ENCODE measurements at places on chromosomes 13 and 19.
A peak's percentile ranks its signal among the peaks of the same experiment; 100 is the strongest.

GRCh38 chr13:20340759-20341171, 108.6 kb upstream of the GJB6 start:
- DNase-seq = no peak

- DNase-seq = no peak
These were observed 848.1 kb upstream of the SLITRK1 start for GRCh38 chr13:84730376-84730775.

DNA sequence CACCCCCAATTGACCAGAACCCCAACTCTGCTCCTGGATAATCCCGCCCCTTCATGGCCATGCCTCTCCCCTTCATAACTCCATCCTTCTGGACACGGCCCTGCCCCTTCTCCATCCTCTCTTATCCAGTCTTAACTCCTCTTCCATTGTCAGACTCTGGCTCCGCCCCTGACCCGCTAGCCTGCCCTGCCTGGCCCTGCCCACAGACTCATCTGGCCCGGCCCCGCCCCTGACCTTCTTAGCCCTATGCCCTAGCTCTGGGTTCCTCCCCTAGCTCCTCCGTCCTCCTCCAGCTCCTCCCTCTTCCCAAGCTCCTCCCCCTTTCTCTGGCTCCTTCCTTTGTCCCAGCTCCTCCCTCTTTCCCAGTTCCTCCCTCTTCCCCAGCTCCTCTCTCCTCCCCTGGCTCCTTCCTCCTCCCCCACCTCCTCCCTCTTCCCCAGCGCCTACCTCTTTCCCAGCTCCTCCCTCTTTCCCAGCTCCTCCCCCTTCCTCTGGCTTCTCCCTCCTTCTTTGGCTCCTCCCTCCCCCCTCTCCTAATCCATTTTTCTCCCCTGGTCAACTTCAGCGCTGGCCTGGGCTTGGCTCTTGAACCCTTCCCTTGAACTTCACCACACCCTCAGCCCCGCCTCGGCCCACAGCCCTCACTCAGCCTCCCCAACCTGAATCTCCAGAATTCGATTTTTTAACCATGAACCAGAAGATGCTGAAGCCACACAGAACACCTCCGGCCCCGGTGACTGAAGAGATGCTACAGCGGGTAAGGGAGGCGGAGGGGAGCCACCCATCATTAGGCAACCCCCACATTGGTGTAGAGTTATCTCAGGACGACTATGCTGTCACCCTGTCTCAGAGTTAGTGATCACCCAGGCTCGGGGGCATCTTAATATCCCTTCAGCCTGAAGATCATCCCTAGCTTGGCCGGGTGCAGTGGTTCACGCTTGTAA, 9.2 kb upstream of the ZNF358 start:
- peak; percentile 88 for DNase-seq

- no peak for DNase-seq
These were observed 2816.6 kb downstream of the PCDH9 start for GRCh38 chr13:64413529-64413928.

GRCh38 chr13:32496599-32497160, 41.9 kb downstream of the N4BP2L2 start:
- no peak for DNase-seq

DNA sequence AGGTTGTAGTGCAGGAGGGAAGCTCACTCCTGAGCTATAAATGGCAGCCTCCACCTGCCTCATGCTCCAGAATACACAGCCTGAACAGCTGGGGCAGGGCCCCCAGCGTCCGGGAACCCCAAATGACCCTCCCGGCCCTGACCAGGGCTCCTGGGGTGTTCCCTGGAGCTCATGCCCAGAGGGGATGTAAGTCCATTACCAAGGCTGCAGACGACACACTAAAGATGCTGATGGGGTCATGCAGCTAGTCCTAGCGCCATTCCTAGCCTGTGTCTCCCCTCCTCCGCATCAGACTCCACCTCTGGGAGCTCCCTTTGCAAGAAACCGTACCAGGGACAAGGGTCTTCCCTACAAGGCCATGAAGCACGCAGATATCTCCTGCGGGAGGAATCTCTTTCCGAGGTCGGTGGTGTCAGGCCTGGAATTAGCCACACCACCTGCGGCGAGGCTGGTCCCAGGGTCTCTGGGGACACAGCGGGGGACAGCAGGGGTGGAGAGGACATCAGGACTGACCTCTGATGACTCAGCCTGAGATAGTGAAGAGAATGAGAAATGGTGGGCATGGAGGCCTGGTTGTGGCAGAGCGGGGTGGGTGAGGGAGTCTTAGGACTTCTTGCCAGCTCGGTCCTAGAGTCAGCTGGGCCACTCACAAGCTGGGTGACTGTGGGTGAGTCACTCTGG, 11.9 kb upstream of the TPM4 start:
- no peak for DNase-seq

DNA sequence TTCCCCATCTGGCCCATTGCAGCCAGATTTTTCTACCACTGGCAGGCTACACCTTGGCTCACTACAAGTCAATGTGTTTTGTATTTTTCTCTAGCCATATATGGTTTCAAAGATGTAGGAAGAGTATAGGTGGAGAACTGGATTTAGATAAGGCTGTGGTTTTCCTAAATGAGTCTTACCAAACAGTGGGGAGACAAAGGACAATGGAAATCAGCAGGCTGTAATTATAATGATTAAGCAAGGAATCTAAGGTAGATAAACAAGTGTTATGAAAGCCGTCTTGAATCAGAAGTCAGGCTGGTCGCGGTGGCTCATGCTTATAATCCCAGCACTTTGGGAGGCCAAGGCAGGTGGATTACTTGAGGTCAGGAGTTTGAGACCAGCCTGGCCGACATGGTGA, 11.2 kb downstream of the IGFL1 start:
- DNase-seq = no peak
